ENCODE measurements at places on chromosomes 2 and 18. TPM values are rescaled to one million over a fixed set of nuclear protein-coding genes. Genes with fewer than 3 reads are reported as not detected.

GRCh38 chr2:65386344-65386743 is 46.1 kb downstream of the SPRED2 start:
- no peak for DNase-seq

DNA sequence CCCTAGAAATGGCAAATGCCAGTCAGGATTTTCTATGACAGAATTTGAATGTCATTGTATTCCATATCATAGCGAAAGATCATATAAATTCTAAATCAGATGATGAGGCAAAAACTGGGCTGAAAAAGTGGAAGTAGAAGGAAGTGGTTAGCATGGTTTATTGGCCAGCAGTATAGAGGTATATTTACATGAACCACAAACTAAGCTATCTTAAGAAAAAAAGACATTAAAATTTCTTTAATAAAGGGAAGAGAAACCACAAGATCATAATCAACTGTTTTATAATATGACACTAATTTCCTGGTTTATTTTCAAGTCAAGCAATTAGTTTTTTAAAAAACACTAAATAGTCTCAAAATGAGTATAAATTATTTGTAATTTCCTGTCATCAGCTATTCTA is 123.2 kb upstream of the LRP1B start:
- no peak for DNase-seq

GRCh38 chr2:152407806-152408205 is 72.8 kb downstream of the FMNL2 start:
- DNase-seq: no peak

DNA sequence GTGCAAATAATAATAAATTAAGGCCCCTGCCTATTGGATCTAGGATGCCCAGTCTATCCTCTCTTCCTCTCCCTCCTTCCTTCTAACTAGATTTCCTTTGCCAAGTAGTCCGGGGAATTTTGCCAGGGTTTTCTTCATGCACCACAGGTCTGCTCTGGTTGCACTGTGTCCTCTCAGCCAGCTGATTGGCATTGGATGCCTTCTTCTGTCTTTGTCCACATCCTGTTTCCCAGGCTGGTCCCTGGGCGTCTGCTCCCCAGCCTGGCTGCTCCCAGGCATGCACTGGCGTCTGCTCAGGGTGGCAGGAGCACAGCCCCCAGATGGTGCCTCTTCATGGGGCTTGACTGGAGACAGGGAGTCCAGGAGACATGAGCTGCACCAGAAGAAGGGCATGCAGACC is 66.4 kb downstream of the GALR1 start:
- DNase-seq: no peak

The RAD51AP2 gene
- total RNA-seq: not detected

GRCh38 chr2:176174382-176174823 is 14.1 kb upstream of the HOXD1 start:
- no peak for DNase-seq

DNA sequence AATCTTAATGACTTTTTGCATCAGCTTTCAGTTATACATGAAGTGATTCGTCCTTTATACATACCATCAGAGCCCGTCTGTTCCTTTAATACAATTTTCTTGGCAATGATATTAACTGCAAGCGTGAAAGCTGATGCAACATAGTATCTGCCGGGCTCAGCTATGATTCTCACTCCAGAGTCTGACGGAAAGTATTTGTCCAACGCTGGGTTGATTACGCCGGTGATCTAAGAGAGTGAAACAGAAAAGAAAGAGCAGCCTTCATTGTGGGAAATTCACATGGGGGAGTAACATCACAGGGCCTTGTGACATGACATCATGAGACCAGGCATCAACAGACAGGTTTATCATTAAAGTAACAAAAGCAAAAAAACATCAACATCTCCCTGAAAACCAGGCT is 6.2 kb downstream of the ODC1 start:
- no peak for DNase-seq

DNA sequence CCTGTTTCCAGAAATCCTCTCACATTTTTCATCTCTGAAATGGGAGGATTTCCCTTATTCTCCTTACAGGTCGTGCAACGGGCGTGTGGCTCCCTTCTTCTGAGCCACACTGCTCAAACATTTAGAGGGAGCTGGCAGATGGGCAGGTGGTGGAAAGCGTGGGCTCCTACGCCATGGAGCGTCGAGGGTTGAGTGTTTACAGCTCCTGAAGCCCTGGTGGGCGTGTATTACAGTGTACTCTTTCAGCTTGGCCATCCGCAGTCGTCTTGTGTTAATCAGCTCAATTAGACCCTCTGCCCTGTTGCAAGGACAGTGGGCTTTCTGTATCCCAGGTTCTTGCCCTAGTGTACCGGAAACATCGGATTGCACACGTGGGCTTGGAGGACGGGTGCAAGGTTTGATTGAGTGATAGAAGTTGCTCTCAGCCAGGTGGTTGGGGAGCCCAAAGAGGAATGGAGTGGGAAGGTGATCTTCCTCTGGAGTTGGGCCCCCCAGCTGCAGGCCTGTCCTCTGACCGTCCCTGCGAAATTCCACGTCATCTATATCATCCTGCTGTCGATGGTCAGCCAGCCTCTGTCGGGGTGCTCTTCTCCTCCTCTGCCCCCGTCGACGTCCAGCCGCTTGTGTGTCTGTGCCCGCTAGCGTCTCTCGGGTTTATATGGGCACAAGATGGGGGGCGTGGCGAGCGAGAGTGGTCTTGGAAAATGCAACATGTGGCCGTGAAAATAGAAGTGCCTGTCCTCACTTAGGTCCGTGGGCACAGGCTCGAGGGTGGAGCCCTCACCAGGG is 120.3 kb upstream of the DSEL start:
- no peak for DNase-seq

GRCh38 chr2:147829106-147829505 is 15.7 kb upstream of the ACVR2A start:
- no peak for DNase-seq

DNA sequence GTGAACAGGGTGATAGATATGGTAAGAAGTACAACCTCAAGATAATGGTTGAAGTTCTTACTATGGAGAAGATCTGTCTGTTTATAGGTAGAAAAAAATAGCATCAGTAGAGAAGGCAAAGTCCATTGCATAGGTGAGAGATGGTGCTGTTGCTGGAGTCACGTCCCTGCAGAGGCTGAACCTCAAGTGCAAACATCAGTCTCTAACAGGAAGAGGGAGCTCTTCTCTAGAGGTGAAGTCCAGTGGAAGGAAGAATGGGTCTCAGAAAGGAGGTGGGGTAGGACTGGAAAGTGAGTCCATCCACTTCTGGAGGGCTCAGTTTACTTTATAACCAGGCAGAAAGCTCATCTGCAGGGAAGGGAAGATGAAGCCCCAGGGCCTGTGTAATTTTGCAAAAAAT is 337.7 kb downstream of the MEIS1 start:
- no peak for DNase-seq

DNA sequence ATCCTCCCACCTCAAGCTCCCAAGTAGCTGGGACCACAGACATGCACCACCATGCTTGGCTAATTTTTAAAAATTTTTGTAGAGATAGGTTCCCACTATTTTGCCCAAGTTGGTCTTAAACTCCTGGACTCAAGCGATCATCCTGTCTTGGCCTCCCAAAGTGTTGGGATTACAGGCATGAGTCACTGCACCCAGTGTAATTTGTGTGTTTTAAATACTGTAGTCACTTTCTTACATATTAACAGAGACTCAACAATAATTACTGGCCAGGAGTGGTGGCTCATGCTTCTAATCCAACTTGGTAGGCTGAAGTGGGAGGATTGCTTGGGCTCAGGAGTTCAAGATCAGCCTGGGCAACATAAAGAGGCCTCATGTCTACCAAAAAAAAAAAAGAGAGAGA is 293.0 kb downstream of the RDH14 start:
- DNase-seq: no peak

GRCh38 chr2:122022531-122022930 is 267.1 kb downstream of the TSN start:
- DNase-seq: no peak

- DNase-seq: peak; percentile 86
These were observed 266.6 kb downstream of the CYP26B1 start for GRCh38 chr2:71880846-71881610.

The TRAPPC8 gene
- 36.4 TPM for total RNA-seq

DNA sequence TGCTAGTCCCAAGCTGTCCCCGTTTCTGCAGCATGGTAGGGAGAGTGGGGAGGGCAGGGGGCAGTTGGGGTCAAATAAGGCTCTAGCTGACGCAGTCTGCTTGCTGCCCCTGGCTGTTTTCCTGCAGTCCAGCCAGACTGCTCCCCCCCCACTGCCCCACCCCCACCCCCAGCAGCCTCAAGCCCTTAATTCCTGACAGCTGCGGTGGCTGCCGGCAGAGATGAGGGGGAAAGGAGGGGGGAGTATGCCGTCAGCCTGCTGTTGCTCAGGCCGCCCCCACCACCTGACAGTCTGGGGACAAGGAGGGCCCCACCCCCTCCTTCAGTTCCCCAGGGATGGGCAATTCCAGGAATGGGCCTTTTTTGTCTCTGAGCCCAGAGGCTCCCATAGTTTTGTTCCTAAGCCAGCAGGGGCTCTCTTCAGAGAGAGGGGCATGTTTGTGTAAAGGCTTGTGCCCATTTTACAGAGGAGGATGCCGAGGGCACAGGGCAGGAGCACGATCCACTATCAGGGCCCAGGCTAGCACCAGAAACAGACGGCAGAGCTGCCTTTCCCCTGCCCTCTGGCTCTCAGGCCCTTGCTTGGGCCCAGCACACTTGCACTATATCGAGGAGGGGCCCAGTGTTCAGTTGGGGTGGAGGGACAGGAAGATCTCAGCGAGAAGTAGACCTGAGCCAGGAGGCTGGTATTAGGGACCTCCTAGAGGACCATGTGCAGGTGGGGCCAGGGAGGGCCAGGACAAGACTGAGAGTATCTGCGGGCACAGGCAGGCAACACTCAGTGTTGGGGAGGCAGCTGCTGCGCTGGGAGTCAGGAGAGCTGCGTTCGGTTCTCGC is 1.5 kb upstream of the WNT10A start:
- DNase-seq: no peak

GRCh38 chr18:45049578-45050319 is 369.1 kb downstream of the SETBP1 start:
- no peak for DNase-seq

- DNase-seq: peak; percentile 23
These were observed 70.2 kb upstream of the FOSL2 start for GRCh38 chr2:28322456-28322855.

DNA sequence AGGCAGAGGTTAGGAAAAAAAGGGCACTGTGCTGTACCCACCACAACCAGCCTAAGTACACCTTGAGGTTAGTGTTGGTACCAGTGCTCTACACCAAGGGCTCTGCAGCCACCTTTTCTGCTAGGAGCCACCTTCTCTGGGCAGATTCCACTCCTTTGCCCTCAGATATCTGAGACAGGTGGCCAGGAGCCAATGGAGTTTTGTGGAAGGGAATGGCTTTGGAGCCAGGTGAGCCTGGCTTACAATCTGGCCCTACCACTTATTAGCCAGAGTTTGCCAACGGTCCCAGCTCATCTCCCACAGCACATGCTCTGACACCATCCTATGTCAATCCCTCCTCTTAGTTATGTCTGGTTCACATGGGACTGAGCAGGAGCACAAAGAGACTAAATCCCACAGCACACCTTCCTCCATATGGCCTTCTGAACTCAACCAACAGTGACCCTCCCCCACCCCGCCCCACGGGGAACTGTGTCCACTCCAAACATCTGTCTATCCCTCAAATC is 77.5 kb downstream of the CLHC1 start:
- DNase-seq: no peak

GRCh38 chr2:137977790-137978189 is 13.5 kb downstream of the HNMT start:
- no peak for DNase-seq

The IL18RAP gene
- 0.12 TPM for total RNA-seq

DNA sequence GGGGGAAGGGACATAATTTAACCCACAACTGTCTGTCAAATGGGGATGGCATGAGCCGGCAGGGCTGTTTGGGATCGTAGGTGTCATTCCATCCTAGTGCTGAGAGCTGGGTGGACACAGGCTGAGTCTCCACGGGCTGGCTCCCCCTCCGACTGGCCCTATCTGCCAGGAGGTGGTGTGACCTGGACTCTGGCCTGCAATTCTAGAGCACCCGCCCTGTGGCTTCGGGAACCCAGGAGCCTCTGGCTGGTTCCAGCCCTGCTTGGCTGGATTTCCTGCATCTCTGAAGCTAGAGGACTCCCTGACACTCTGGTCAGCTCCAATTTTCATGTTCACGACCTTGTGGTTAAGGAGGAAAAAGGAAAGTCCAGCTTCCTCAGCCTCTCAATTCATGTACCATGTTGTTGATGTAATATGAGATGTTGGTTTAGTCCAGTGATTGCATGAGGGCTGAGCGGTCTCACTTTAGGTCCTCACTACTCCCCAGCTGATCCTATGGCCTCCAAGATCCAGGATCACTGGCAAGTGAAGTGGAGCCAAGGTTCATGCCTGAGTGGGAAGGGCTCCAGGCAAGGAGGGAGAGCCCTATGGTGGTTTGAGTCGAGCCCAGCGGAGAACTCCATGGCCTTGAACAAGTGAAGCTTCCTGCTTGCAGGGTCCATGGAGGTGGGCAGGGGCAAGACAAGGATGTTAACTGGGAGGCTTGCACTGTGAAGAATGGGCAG is 169.1 kb downstream of the NDUFA10 start:
- DNase-seq: peak; percentile 48

DNA sequence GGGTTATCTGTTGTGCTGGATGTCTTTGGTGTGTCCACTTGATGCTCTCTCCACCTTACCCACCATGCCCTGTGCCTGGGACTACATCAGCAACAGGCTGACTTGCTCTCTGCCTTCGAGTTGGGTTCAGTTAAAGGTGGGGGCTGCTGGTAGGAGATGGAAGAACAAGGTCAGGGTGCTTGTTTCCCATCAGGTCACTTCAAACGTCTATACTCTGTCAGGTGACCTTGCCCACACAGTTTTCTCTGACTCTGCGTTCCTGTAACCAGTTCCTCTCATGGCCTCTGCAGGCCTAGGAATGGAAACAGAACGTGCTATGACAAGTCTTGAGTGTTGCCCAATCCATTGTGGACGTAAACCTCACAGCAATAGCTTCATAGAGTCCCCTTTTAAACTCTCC is 38.4 kb upstream of the PAPOLG start:
- no peak for DNase-seq
